Astrocyte (in vitro differentiated cells and primary cell): ENCODE measurements at places on chromosomes 6 and 20.
A peak's percentile ranks its signal among the peaks of the same experiment; 100 is the strongest.

GRCh38 chr6:27806981-27807440, 105.2 kb downstream of the OR2B2 start:
- DNase-seq = peak; percentile 44

DNA sequence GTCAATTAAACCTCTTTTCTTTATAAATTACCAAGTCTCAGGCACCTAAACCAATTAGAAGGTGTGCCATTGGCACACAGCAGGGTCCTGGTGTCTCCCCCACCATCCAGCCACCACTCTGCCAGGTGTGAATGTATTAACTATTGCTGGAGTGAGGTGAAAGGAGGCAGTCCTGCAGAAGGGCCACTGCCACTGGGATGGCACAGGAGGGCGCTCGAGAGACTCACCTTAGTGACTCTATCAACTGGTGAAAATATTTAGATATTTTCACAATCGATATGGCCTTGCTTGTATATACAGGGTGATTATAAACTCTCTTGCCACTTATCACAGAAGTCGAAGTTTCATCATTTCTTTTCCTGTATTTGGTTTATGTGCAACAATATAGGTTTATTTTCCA, 145.6 kb upstream of the ESR1 start:
- no peak for DNase-seq

- DNase-seq = no peak
These were observed 21.8 kb downstream of the CTCFL start for GRCh38 chr20:57503035-57503658.

DNA sequence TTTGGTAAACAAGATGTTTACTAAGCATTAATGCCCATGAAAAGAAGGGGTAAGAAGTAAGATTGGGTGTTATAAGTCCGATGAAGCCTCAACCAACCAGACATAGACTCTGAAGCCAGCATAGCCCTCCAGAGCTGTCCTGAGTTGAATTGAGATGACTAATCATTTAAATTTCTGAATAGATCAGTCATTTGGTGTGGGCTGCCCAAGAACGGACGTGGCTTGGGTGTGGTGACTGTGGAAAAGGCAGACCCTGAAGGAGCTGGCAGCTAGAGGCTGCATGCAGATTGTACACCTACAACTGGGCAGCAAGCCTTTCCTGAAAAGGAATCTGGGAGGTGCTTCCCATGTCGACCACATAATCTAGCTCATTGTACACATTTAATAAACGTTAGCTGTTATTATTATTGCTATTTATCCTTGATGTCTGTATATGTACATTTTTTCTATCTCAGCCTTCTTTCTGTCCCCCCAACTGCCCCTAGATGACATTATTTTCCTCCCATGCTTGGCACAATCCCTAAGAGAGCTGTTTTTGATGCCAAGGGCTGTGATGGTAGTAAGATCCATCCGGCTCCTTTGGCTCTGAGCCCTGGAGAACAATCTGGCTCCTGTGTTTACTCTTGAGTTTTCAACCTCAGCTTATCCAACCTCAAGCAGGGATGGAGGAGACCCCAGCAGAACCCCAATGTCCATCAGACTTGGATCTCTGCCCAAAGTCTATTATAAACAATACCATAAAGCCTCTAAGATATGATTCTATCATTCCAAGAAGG, 57.6 kb upstream of the JAG1 start:
- DNase-seq = peak; percentile 78

- DNase-seq = no peak
These were observed 3.8 kb upstream of the TRIB3 start for GRCh38 chr20:376750-377149.

DNA sequence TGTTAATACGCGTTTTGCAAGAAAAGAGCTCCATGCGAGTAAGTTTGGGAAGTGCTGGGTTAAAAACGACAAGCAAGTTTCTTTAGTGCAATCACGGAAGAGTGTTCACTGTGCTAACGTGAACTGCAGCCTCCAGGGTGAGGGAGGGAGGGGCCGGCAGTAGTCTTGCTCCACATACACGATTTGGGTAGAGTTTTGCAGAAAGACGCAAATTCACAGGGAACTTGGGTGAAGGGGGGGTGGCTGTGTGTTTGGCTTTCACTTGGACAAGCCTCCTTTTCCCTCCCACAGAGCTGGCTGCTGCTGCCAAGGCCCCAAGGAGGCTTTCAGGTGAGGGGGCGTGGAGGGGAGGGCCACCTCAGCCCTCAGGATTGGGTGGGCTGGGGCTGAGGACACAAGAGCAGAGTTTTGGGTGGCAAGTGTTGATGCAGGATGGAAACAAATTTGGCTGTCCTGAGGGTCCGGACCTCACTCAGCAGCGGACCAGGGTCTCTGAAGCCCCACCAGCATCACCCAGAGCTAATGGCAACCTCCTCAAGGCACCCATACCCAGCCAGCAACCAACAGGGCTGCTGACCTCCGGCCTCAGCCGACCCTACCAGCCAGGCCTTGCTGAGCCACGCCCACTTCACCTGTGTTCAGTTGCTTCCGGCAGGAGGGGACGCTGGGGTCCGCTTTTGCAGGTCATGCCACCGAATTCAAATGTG, 204.5 kb downstream of the ERMARD start:
- DNase-seq = no peak

DNA sequence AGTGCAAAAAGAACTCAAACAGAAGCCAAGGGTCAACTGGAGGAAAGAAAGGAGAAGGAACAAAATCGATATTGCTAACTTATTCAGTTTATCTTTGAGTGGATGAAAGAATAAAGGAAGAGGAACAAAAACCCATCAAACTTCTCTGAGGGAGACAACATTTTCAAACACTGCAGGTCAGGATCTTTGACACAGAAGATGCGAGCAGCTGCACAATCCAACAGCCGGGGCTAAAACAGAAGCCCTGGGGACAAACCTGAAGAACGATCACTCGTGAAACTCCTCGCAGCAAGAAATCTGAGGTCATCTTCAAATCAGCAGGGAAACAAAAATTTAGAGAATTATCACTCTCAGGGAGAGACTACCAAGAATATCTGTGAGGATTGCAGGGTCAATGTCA, 14.2 kb downstream of the SLC23A2 start:
- no peak for DNase-seq

DNA sequence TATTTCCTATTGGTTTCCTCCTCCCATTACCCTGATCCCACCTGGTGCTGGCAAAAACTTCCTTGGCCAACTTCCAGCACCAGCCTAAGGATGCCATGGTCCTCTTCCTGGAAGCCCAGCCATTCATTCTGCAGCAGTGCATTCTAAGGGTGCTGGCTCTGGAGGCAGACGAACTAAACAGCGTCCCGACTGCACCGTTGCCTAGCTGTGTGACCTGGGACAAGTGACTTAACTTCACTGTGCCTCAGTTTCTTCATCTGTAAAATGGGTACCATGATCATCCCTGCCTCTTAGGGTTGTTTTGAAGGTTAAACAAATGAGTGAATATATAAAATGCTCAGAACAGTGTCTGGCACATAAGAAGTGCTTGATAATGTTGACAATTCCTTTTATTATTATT, 120.9 kb upstream of the ZNF217 start:
- no peak for DNase-seq

DNA sequence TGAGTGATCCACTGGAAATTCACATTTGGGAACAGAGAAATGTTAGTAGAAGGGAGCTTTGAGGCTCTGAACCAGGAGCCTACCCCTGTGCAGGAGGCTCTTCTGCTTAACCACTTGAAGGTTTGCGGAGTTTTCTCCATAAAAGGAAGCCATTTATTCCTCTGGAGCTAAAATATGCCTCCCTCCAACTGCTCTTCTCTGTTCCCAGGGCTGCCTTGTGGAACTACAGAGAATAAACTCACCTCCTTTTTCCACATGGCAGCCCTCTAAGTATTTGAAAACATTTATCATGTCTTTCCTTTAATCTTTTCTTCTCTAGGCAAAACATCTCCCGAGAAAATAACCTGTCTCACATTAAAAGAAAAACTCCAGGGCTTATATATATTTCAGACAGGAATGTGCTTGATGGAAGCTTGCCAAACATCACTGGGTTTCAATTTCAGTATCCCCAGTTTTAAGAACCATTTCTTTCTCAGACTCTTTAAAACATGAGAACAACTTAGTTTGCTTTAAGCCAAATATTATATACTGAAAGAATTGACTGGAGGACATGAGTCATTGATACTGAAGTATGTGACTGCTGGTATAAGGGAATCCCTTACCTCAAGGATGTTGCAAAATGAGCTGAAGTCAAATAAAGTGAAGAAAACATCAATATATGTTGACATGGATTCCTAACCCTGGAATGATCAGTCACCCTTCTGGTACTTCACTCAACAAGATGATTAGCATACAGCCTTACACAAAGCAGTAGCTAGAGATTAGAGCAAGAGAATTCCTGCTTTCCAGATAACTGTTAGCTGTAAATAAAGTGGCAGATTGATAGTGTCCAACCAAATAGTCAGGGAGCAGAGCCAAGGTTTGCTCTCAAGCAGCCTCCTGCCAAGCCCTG, 74.0 kb downstream of the ZBTB2 start:
- DNase-seq = peak; percentile 92

- DNase-seq = no peak
These were observed at the start of gene MOXD1 for GRCh38 chr6:132400883-132401617. Gene MOXD1, minus strand, starts transcription at chr6:132401475. Its CDS starts 49 bp downstream, at chr6:132401426.

DNA sequence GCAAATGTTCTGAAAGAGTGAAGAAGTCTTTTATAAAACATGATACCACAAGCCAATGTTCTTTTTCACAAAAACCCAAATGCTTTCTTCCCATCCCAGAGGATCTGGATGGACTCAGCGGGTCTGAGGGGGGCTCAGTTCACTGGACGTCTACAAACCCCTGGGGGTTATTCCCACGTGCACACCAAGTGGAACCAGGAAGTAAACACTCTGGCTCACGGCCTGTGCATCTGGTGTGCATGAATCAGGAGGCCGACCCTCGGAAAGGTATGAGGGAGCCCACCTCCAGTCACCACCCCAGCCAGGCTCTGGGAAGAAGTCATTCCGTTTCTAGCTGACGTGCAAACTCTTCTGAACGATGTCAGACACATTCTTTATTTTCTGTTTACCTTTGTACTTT, 252.2 kb downstream of the DLL1 start:
- DNase-seq = no peak

DNA sequence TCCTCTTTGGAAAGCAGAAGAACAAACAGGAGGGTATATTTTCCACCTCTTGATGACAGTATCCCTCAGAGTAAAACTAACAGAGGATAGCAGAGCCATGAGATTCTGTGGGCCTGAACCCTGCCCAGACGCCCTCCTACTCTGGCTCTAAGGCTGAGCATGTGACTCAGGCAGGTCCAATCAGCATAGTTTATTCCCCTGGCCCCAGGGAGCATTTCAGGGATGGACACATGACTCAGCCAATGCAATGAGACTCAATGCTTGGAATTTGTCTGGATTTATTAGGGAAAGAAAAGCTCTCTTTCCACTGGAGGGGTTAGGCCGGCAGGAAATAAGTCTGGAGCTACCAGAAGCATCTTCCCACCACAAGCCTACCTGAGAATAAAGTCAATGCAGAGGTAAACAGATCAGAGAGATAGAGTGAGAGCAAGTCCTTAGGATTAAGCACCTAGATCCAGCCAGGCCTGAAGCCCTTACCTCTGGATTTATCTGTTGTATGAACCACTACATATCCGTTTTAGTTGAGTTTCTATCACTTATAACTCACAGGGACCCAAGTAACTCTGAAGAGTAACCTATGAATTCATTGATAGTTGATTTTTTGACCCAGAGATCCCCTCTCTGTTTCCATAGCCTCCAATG, 68.2 kb upstream of the EYA2 start:
- peak; percentile 36 for DNase-seq

GRCh38 chr6:14009431-14009830, 84.7 kb downstream of the RNF182 start:
- no peak for DNase-seq

DNA sequence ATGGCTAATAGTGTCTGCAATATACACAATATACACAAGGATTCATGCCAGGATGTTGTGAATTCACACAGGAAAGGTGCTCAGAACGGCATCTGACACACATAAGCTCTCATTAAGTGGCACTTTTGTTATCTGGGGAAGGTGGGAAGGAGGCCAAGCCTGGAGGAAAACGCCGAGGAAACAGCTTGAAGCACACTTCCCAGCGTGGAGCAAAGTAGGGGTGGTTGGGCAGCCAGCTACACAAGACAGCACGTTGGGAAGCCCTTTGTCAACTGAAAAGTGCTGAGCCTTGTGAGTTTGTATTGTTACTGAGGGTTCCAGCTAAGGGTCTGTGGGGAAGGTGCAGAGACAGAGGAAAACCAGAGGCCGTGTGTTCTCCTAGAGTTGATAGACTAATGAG, 181.0 kb downstream of the ZMYND8 start:
- DNase-seq = no peak

DNA sequence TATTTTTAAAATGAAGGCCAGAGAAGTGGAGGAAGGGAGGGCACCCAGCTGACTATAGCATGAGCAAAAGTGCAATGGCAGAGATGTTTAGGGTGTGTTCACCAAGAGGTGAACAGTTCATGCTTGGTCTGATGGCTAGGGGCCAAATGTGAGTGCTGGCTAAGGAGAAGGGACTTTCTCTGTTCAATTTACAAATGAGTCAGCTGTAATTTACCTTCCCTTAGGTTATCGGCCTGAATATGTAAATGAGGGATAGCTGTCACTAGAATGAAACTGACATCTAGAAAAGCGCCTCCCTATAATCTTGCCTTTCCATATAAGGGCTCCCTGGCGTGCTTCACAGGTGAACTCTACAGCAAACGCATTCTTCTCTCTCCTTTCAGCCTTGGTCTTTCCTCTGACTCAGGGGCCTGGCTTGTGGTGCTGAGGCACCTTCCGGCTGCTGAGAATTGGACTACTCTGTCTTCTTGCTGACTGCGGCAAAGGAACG, 114.7 kb upstream of the BACH2 start:
- peak; percentile 64 for DNase-seq

DNA sequence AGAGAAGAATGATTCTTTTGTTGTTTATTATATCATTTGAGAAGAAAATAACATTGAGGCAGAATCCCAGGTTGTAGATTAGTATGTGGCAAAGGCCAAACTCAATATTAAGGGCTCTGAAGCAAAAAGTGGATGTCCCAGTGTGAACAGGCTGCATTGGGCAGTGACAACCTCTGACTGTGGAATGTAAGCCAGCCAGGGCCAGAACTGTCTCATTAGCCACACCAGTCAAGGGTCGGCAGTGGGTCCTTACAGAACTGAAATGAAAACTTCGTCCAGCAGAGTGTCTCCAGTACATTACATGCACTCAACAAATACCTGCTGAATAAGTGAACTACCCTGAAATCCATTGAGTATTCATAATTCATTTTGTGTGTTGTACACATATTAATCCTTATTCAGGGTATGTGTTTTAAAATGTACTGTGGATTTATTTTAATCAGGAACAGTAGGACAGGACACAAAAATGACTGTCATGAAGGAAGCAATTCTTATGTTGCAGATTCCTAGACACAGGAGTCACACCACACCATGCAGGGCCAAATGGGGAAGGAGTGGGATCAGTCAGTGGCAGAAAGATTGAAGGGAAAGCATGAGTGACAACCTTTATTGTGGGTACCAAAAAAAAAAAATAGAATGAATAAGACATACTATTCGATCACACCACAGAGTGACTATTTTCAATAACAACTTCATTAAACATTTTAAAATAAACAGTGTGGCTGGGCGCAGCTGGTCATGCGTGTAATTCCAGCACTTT, 64.9 kb upstream of the UTRN start:
- DNase-seq = no peak

GRCh38 chr6:112249489-112249888, 4.9 kb downstream of the LAMA4 start:
- DNase-seq = peak; percentile 72
